ENCODE measurements at places on chromosomes 5 and 9.

DNA sequence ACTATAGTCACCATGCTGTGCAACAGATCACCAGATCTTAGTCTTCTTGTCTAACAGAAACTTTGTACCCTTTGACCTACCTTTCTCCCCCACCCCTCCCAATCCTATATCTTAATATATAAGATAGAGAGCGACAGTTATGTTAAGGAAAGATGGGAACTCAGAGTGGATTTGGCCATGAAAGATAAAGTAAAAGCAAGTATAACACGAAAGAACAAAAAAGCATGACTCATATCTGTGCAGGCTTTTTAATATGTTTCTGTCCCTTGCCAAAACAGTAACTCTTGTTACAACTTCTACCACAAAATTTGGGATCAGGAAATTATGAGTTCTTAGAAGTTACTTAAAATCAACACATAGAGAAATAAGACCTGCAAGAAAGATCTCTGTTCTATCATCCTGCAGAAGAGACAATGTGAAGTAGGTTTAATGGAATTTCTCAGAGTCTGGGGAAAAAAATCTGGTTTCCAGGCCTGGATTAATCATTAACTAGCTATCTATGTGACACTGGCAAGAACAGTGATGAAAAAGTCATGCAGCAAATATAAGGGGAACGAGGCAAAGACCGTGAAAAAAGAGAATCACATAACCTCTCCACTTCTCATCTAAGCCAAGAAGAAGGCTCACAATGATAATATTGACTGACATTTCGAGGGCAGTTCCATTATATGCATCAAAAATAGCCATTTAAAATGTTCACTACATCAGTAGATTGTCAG is 18.6 kb downstream of the BAAT start:
- H3K4me1 ChIP-seq: no peaks in the 10 kb centered on the region
- H3K36me3 ChIP-seq: no peaks in the 10 kb centered on the region
- no peak for DNase-seq
- no peak overlapping the region for H3K27ac ChIP-seq
- H3K4me3 ChIP-seq: no peak overlapping the region
- no peaks in the 10 kb centered on the region for H3K27me3 ChIP-seq

DNA sequence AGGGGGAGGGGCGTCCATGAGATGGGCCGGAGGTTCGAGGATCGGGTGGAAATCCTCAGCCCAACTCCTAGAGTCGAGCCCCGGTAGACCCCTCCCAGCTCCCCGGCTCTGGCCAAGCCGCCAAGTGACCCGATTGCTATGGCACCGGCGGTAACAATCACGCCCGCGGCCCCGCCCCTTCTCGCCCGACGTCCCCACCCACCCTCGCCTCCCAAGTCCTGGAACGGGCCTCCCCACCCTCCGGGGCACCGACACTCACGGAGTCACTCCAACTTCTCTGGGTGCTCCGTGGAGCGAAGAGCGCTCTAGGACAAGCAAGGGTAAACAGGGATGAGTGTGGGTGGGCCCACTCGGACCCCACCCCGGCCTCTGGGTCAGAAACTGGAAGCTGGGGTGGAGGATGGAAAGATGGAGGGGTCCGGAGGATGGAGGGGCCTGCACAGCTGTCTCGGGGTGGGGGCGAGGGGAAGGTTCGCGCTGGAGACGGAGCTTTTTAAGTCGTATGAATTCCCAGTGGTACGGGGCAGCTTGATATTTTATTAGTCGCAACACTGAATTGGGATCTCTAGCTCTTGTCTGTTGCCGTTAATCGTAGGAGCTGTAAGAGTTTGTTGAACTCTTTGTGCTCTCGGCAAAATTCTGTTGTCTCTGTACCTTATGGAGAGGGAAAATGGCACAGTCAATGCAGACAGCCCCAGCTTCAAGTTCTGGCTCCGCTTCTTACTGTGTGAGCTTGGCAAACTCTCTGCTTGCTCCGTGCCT is at the start of gene SPACA9:
Gene SPACA9 (plus strand): TSS at position 204 of the 762 bp plus-strand sequence. CDS start 5,050 bp downstream, outside the sequence.
- H3K4me1 ChIP-seq: peaks cover 13% of the 10 kb centered on the region
- H3K27me3 ChIP-seq: no peaks in the 10 kb centered on the region
- no peaks in the 10 kb centered on the region for H3K36me3 ChIP-seq
- peak within 1 kb of the TSS; percentile 85 for H3K27ac ChIP-seq
- DNase-seq: peak; percentile 85

DNA sequence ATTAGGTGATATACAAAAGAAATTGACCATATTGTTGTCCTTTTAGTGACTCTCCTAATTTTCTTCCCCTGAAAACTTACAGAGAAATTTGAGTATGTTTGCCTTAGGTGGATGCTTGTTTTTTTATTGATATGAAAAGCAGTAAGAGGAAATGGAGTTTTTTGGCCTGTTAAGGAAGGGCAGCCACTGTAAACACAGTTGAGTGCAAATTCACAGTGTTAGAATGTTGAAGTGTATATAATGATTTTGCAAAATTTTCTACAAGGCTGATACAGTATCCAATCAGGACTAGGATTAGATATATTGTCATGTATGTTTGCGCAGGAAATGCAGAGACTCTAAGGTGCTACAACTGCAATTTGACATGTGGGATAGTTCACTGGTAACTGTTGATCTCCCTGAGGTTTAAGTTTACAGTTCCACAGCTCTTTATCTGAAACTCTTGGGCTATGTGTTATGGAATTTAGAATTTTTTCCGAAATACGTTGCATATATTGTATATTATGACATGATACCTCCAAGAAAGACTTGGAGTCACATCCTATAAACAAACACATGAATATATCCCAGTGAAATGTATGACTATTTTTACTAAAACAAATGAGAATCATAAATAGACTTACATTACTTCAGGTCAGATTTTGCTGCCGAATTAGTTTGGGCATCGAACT is 62.5 kb downstream of the FXN start:
- H3K4me1 ChIP-seq: peaks cover 12% of the 10 kb centered on the region
- H3K36me3 ChIP-seq: no peaks in the 10 kb centered on the region
- DNase-seq: no peak
- peak overlapping the region; percentile 9 for H3K27ac ChIP-seq
- H3K4me3 ChIP-seq: no peak overlapping the region

- H3K27me3 ChIP-seq: no peaks in the 10 kb centered on the region
- DNase-seq: no peak
- H3K36me3 ChIP-seq: peaks cover 5% of the 10 kb centered on the region
- no peak overlapping the region for H3K27ac ChIP-seq
- no peaks in the 10 kb centered on the region for H3K4me1 ChIP-seq
Observed at GRCh38 chr5:154346427-154346826, 99.4 kb upstream of the SAP30L start.

DNA sequence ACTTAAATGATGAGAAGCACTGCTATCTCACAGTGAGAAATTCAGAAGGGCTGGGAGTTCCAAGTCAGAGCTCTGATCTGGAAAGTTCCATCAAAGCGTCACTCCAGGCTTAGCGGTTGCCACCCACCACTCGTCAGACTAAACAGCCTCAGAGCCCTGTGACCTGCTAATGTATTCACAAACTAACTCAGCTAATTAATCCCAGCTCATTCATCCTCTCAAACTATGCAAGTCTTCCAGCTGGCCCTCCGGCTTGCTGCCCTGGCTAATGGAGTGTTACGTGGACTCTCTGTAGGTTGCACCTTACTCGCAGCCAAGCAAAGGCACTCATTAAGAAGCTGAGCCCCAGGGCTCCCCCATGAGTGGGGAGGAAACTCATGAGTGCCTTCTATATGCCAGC is 82.2 kb upstream of the GABRP start:
- H3K27ac ChIP-seq: no peak overlapping the region
- DNase-seq: no peak
- peaks cover 16% of the 10 kb centered on the region for H3K27me3 ChIP-seq

- no peak for DNase-seq
- H3K27ac ChIP-seq: no peak overlapping the region
- H3K4me1 ChIP-seq: peaks cover 72% of the 10 kb centered on the region
- H3K27me3 ChIP-seq: no peaks in the 10 kb centered on the region
- H3K4me3 ChIP-seq: peak overlapping the region; percentile 1
- H3K36me3 ChIP-seq: peaks cover 34% of the 10 kb centered on the region
Observed at GRCh38 chr5:68290260-68290674, 74.7 kb downstream of the PIK3R1 start.

DNA sequence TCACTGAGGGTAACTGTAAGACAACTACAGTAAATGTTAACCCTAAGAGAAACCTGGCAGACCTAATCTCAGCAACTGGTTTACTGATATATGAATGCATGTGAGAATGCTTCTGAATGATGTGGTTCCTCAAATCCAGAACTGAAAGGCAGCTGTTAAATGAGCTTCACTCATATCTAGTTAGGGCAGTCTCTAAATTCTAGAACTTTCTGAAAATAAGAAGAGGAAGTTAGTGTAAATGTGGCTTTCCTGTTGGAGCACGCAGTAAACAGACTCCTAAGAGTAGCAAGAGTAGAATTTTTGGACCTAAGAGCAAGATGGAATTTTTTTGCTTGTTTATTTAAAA is 117.9 kb upstream of the KCNN2 start:
- H3K27ac ChIP-seq: no peak overlapping the region
- no peaks in the 10 kb centered on the region for H3K36me3 ChIP-seq
- H3K4me1 ChIP-seq: no peaks in the 10 kb centered on the region
- no peak for DNase-seq

GRCh38 chr9:130198501-130199179 is 26.4 kb downstream of the NCS1 start:
- H3K27me3 ChIP-seq: no peaks in the 10 kb centered on the region
- H3K36me3 ChIP-seq: no peaks in the 10 kb centered on the region
- H3K27ac ChIP-seq: no peak overlapping the region

DNA sequence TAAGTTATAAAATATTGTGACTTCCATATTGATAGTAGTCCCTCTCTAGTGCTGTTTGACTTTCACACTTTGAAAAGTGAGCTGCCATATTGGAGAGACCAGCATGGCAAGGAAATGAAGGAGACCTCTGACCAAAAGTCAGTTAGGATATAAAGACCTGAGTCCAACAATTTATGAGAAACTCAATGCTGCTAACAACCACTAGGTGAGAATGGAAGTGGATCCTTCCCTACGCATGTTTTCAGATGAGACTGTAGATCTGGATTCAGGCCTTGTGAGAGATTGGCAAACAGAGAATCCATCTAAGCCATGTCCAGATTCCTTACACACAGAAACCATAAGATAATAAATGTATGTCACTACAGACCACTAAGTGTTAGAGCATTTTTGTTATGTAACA is 81.6 kb downstream of the CTNND2 start:
- no peak overlapping the region for H3K27ac ChIP-seq
- no peak for DNase-seq
- H3K36me3 ChIP-seq: no peaks in the 10 kb centered on the region

DNA sequence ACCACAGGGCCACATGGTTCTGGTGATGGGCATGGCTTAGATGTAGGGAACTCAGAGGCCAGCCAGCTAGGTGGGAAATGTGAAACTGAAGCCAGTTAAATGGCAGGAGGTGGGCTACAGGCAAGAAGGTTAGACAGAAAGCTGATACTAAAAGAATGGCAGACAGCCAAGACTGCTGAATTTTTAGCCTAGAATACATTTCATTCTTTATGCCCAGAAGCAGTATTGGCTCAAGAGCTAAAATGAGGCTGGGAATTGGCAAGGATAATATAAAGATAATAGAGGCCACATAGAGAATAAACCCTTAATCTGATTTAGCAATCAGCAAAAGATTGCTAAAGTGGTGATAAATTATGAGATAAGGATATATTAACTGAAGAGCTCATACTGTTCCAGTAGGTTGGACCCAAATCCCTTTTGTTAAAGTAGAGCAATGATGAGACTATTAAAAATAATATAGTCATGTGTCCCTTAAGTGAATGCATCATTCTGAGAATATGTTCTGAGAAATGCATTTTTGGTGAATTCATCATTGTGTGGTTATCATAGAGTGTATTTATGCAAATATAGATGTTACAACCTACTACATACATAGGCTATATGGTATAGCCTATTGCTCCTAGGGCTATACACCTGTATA is 234.3 kb downstream of the CHSY3 start:
- no peak overlapping the region for H3K4me3 ChIP-seq
- H3K36me3 ChIP-seq: no peaks in the 10 kb centered on the region
- no peak for DNase-seq
- no peaks in the 10 kb centered on the region for H3K27me3 ChIP-seq
- H3K27ac ChIP-seq: no peak overlapping the region
- no peaks in the 10 kb centered on the region for H3K4me1 ChIP-seq

DNA sequence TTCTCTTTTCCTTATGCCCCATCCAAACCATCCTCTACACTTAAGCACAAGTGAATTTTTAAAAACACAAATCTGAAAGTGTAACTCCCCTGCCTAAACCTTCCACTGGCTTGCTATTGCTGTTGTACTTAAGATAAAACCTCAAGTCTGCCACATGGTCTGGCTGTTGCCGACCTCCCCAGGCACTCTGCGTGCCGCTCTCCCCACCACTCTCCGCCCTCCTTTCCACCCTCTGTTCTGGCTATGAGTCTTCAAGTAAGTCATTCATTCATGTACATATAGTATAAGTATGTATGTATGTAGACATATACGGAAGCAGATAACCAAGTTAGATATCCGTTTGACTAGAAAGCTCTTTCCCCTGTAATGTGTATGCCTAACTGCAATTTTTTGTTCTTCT is 94.7 kb upstream of the ANKRD55 start:
- H3K4me1 ChIP-seq: peaks cover 8% of the 10 kb centered on the region
- no peak overlapping the region for H3K4me3 ChIP-seq
- H3K36me3 ChIP-seq: no peaks in the 10 kb centered on the region
- H3K27ac ChIP-seq: no peak overlapping the region

DNA sequence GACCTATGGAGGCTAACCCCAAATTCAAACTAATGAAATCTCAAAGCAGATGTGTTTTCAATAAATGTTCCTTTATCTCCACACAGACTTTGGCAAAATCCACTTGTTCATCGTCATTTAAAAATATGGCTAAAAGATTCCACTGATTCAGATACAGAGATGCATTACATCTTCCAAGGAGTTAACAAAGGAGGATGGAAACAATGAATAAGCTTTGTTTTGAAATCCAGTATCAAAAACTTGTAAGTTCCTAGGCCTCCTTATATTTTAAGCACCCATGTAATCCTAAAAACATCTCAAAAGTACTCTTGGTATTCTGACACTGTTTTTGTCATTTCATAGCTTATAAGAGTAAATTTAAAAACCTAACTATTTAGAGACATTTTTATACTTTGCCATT is 345.6 kb upstream of the ACTBL2 start:
- no peak overlapping the region for H3K4me3 ChIP-seq
- H3K27ac ChIP-seq: no peak overlapping the region
- H3K27me3 ChIP-seq: no peaks in the 10 kb centered on the region
- H3K4me1 ChIP-seq: no peaks in the 10 kb centered on the region

DNA sequence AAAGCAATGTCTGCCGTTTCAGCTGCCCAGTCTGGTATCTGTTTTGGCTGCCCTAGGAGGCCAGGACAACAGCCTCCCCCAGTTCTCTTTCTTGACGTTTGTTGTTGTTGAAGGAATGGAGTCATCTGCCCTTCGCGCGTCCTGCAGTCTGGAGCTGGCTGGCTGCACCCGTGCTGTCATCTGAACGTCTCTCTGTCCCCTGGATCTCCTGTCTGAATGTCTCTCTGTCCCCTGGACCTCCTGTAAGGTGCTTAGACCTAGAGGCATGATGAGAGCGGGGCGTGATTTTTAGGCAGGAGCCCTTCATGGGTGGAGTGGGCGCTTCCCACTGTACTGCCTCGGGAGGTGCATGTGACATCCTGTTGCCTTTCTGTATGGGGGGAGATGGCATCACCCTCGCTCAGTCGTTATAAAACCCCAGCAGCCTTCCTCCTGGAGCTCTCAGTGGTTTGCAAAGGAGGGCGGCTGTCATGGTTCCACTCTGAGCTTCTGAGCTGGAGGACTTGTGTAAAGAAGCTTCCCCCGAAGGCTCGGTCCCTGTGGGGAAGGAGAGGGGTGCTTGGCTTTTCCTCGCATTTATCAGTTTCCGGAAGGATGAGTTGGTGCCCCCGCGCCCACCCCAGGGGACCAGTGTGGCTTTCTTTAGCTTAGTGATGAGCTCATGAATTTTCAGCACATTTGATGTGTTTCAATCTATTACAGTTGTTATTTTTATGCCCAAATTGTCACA is 49.8 kb upstream of the OLFM1 start:
- H3K4me3 ChIP-seq: no peak overlapping the region
- no peaks in the 10 kb centered on the region for H3K36me3 ChIP-seq
- H3K4me1 ChIP-seq: no peaks in the 10 kb centered on the region
- peaks cover 25% of the 10 kb centered on the region for H3K27me3 ChIP-seq
- DNase-seq: no peak

Data from lower lobe of right lung (tissue), 2 donors.